Psoas muscle (tissue), 8 donors: ENCODE measurements at places on chromosomes 3 and 15. TPM values are rescaled to one million over a fixed set of nuclear protein-coding genes. Genes with fewer than 3 reads are reported as not detected.

The ATP10A gene
- total RNA-seq: 0.27 TPM

The CPNE4 gene
- total RNA-seq: not detected

The ITIH4 gene
- total RNA-seq: 34.2 TPM

The ITGA11 gene
- 4.9 TPM for total RNA-seq

The TJP1 gene
- total RNA-seq: 32.6 TPM

The DAZL gene
- total RNA-seq: not detected

The CSTA gene
- total RNA-seq: 0.40 TPM

The GATA2 gene
- total RNA-seq: 5.4 TPM

The PGBD4 gene
- 2.1 TPM for total RNA-seq

The GNAT1 gene
- not detected for total RNA-seq

The HYAL1 gene
- total RNA-seq: 8.5 TPM

The TRPM1 gene
- not detected for total RNA-seq

The SRGAP3 gene
- 2.6 TPM for total RNA-seq

The ANKUB1 gene
- not detected for total RNA-seq

The GPR171 gene
- 0.13 TPM for total RNA-seq

The GABRR3 gene
- total RNA-seq: not detected

The TMEM207 gene
- not detected for total RNA-seq

The FOXB1 gene
- not detected for total RNA-seq

The PLSCR5 gene
- not detected for total RNA-seq

The BTLA gene
- 0.13 TPM for total RNA-seq

The GAP43 gene
- total RNA-seq: not detected

The GPR149 gene
- total RNA-seq: not detected
